ENCODE measurements at places on chromosomes 1 and 21.
A peak's percentile ranks its signal among the peaks of the same experiment; 100 is the strongest.

GRCh38 chr1:22420455-22421053 is 31.1 kb upstream of the ZBTB40 start:
- DNase-seq, result peak; percentile 54

DNA sequence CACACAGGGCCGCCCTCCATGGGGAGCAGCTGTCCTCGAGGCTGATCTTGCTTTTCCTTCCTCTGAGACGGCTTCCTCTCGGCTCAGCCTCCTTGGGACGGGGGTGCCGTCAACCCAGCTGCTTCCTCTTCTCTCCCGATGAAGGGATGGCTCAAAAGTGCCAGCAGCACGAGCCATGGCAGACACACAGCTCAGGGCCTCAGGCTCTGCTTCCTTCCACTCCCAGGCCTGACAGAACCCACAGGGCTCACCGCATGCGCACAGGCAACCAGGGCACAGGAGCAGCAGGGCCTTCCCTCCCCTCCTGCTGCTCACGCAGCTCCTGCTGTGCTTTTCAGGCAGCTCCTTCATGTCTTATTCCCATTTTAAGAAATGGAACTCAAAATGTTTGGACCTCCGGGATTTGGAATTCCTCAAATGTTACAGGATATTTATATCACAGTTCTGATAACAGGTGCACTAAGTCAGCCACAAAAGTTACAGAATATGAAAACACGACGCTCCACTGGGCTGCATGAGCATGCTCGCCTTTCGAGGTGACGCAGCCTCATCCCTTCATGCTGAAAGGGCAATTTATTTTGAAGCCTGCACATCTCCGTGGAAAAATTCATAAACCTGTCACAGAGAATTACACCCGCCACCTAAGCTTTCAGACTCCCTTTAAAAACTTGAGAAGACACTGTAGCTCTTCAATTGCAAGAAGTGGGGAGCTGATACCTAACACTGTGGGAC is 84.4 kb downstream of the HSF2BP start:
- DNase-seq, result no peak

DNA sequence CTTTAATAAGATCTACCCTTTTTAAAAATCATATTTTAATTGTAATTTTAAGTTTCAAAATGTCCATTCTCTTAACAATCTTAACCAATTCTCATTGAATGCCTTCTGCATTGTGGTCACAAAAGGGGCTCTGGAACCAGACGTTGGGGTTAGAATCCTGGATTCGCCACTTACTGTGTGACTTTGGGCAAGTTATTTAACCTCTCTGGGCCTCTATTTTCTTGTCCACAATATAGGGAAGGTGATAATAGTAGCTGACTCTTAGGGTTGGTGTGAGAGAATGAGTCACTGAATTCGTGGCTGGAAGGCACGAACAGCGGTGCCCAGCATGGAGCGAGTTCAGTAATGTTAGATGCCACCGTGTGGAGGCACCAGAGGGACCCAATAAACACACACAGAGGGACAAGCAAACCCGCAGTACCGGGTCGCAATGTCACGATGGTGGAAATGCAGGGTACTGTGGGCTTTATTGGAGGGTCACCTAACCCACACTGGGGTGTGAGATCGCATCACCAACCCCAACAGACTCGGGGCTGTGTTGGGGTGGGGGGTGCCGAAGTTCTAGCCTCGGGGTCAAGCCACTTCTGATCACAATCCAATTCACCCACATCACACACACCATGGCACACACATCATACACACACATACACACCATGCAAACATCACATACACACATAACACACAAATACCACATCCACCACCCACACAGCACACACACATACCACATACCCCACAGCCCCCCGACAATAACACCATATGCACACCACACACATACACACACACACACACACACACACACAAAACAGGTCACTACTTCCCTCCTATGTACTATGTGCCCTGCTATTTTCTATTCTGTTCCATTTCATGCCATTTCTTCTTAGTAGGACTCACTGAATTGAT is 27.0 kb upstream of the IFNAR2 start:
- no peak for DNase-seq

- no peak for DNase-seq
Measured at GRCh38 chr1:15847893-15848142, 311 bp downstream of the SPEN start.

GRCh38 chr1:183881387-183882131 is 76.6 kb downstream of the RGL1 start:
- DNase-seq, result no peak

DNA sequence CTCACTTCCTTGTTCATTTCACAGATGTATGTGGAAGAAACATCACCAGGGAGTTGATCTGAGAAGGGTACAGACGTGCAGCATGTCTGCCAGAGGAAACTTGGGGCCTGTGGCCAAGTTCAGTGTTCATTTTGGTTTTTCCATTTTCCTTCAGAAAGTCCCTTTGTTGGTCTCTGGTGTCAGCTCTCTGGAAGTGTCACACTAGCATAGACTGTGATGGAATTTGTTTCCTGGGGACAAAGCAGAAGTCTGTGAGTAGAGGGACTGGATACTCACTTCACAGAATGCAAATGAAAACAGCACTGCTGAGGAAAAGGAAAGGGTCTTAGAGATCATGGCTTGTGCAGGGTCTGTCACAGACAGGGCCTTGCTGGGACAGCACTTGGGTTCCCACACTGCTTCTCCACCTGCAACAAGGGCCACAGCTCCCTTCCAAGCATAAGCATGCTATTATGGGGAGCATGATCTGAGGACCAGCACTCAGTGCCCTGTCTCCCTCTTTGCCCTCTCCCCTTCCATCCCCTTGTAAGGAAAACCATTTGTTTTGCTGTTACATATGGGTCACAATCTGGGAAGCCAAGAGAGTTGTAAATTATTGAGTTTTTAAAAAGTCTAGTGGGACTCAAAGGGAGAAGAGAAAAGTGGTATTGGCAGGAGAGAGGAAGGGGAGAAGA is 31.4 kb upstream of the CD84 start:
- DNase-seq, result no peak

- no peak for DNase-seq
Measured at GRCh38 chr1:51863384-51863783, 15.1 kb downstream of the NRDC start.

DNA sequence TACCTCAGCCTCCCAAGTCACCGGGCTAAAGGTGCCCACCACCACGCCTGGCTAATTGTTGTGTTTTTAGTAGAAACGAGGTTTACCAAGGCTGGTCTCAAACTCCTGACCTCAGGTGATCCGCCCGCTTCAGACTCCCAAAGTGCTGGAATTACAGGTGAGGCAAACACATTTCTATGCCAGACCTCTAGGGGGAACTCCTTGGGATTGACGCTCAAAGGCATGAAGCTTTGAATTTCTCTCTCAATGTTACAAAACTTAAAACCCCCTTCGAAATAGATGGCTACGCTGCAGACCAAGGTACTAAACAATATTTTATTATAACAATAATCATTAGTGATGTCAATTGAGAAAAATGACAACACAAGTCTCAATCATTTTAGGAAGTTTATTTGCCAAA is 330.0 kb downstream of the SETD4 start:
- no peak for DNase-seq

DNA sequence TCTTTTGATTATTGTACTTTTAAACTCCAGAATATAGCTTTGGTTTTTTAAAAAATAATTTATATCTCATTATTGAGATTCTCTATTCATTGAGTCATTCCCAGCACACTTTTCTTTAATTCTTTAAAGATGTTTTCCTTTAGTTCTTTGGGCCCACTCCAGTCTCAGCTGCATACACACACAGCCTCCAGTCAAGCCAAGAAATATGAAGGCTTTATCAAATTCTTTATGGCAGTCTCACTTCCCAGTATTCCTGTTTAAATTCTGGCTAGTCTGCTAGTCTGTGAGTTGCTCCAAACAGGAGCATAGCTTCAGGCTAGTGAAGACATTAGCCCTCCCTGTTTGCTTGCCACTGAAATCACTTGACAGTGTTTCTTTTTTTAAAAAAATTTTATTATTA is 61.2 kb downstream of the CRP start:
- DNase-seq, result no peak

GRCh38 chr1:156410238-156410637 is 41.2 kb downstream of the RHBG start:
- DNase-seq, result no peak

GRCh38 chr21:36359185-36359584 is 26.0 kb upstream of the CHAF1B start:
- no peak for DNase-seq
